LHCN-M2 (cell line): ENCODE measurements at places on chromosomes 3 and 15. TPM values are rescaled to one million over a fixed set of nuclear protein-coding genes. Genes with fewer than 3 reads are reported as not detected.
A peak's percentile ranks its signal among the peaks of the same experiment; 100 is the strongest.

Gene LDHAL6B
- not detected in 2 replicates for total RNA-seq

- no peak for DNase-seq
Measured at GRCh38 chr3:85164436-85164835, 205.6 kb downstream of the CADM2 start.

DNA sequence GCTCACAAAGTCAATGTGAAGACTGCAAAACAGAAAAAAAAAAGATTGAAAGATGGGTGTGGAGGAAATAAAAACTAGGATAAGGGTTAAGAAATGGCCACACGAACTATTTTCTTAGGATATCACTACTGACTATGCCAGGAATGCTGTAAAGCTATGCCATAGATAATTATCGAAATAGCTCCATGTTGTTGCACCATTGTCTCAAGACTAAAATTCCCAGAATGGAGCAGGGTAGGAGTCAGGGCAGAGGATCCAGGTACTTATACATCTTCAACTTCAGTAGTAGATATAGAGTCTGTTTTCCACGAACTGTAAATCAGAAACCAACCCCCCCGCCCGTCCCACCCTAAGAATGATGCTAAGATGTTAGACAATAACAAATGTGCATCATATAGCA lies 302.2 kb downstream of the NAALADL2 start:
- no peak for DNase-seq

- DNase-seq: no peak
Measured at GRCh38 chr3:160210341-160210740, 14.9 kb upstream of the C3orf80 start.

GRCh38 chr3:154235330-154235729 lies 89.0 kb downstream of the DHX36 start:
- DNase-seq: peak; percentile 12

DNA sequence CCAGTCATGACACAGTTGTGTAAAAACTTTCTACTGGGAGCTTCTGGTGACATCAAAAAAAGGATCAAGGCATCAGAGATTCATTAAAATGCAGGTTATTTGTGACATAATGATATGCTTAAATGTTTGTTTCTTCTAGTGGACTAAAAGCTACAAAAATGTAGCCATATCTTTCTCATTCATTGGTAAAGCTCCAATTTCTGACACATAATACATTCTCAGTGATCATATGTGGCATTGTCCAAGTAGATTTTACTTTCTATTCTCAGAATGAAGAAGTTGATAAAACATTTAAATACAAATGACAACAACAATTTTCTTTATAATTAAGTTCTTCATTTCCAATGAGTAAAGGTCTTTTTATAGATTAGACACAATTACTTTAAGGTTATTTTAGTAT lies 71.0 kb upstream of the ARHGEF26 start:
- DNase-seq: no peak

DNA sequence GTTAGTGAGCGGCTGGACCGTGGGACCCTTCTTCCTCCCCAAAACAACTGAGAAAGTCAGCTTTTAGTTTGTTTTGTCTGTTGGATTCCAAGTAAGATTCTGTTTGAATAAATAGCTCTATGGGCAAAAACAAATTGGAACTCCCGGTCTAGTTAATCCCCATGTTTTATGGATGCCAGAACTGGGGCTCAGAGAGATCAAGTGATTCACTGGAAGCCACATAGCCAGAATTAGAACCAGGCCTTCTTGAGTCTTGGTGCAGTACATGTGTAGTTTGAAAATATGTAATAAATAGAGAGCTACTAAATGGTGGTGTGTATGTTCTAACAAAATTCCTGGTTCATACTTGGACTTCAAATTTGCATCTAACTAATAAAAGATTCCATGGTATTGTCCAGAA lies 29.3 kb upstream of the POLR2M start:
- DNase-seq: no peak

DNA sequence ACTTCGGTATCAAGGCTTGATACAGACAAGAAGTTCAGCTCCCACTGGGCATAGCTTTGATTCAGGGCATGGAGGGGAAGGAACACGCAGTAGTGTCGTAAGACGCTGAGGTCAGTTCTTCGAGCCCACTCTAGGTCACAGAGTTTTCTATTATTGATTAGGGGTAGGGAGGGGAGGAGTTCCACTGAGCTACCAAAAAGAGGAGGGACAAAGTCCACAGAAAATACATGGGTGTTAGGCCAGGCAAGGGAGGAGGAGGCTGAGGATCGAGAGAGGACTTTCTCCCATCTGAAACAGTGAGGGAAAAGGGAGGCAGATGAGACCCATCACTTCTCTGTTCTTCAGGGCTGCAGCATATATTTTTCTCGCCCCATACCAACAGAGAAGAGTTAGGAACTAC lies 75.1 kb upstream of the GUCA1C start:
- DNase-seq: no peak

- peak; percentile 47 for DNase-seq
Measured at GRCh38 chr15:72487070-72487797, 13.1 kb downstream of the ARIH1 start.

- DNase-seq: no peak
Measured at GRCh38 chr3:171389491-171389890, 70.7 kb downstream of the TNIK start.

DNA sequence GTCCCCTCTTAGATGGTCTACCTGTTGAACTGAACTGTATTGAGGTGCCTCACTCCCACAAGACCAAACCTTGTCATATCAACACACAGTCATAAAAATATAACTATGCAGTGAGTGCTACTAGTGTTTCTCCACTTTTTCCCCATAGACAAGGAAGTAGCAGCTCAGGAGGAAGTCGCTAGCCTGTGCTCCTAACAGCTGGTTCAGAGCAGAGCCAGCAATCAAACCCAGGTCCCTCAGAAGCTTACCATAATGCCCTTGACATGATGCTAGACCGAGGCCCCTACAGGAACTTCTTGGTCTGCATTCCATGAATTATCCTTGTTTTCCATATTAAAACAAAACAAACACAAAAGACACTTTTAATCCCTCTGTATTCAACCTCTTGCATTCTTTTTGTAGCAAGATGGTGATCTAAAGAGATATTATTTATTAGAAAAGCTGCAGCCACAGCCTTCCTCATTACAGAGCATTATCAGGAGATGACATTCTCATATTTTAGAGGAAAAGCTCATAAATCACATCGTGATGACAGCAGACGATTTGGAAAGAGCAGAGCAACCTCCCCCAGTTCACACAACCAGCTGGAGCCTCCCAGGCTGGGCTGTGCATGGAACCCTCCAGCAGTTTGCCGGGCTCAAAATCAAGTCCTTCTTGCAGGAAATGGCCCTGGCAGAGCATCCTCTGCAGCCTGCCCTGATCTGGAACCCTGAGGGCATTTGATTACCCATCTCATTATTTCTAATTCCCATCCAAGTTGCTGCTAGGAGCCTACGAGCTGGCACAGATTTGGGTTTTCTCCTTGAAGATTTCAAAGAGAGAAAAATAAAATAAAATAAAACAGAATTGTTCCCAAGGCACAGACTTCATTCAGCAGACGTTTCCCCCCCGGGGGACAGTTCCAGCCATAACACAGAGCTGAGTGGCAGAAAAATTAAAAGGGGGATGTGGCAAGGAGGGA lies 118.8 kb downstream of the SRGAP3 start:
- no peak for DNase-seq

- peak; percentile 59 for DNase-seq
Measured at GRCh38 chr3:110811050-110811449, 260.6 kb upstream of the NECTIN3 start.

GRCh38 chr3:23807424-23808015 lies 1.8 kb downstream of the UBE2E1 start:
- DNase-seq: peak; percentile 43

DNA sequence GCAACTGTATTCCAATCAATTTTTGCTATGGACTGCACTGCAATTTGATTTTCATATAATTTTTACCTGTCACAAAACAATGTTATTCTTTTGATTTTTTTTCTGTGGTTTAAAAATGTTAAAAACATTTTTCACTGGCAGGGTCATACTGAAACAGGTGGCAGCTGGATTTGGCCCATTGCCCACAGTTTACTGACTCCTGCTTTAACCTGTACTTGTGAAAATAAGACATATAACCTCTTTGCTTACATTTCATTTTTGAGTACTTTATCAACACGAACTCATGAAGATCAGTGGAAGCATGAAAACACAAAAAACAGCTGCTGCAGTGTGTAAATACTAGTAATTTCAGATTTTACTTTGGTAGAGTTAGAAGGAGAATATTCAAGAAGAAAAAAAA lies 313.1 kb downstream of the WDR72 start:
- no peak for DNase-seq

DNA sequence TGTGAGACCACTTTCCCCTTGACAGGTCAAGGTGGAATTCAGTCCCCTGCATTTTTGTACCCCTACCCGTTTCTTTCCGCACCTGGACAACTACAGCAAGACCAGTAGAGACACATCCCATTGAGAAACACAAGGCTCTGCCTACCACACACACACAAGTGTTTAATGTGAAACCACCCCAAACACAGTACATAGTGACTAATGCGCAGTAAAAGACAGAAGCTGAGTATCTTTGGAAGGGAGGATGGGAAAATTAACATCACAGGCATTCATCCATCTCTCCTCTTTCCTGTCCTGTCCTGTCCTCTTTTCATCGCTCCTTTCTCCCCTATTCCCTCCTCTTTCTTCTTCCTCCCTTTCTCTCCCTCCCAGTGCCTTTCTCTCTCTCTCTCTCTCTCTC lies 64.8 kb downstream of the SCN11A start:
- no peak for DNase-seq

- DNase-seq: no peak
Measured at GRCh38 chr3:62655691-62656063, 219.5 kb downstream of the CADPS start.

GRCh38 chr3:164186095-164186494 lies 892.2 kb downstream of the SI start:
- DNase-seq: no peak

DNA sequence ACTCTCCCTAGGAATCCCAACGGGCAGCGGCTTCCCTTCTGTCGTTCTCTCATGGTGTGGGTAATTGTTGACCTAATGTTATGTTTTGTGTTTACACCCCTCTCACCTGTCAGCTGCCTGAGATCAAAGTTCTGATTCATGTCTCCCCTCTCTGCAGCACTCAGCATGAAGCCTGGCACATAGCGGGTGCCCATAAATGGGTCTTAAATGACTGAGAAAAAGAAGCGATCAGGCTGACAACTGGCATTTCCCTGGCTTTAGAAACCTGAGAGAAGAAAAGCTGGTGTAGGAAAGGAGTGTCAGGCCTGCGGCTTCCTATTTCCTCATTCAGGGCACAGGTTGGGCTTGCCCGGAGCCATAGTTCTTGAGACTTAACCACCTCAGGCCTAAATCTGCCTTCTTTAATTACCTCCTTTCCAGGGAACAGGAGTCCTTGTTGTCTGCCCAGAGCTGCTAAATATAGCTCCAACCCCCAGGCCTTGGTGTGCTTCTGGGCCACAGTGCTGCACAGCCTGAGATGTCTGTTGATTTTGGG lies 31.8 kb downstream of the LPP start:
- DNase-seq: peak; percentile 14

DNA sequence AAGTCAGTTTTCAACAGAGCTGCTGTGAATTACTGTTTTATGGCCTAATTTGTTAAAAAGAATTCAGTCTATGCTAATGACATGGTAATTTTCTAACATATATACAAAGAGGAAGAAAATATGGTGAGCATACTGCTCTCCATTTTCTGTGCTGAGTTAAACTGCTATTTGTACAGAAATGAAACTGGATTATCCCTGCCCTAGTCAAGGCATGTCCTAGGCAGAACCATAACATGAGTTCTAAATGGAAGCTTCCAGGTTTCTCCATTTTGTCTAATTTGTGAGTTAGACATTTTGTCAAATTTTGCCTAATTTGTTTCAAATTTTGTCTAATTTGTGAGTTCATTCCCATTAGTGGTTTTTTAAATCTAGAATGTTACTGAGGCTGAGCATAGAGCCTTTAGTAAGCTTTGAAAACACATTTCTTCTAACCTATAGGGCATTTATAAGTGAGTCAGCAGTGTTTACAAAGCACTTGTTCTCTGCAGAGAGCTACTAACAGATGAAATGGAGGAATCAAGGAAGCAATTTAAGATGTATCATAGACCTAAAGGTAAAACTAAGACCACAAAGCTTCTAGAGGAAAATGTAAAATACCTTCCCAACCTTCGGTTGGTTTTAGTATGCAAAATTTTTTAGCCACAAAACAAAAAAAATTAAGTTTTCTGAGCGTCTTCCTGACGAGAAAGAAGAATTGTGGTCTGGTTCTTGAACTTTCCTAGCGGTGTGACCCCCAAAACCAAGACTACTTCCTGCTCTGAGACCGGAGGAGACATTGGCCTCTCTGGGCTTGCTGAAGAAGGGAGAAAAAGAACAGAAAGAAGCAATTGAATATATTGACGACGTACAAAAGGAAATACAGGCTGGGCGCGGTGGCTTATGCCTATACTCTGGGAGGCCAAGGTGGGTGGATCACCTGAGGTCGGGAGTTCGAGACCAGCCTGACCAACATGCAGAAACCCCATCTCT lies 9.8 kb downstream of the P2RY14 start:
- no peak for DNase-seq
